ENCODE measurements at places on chromosomes 11 and 22.

DNA sequence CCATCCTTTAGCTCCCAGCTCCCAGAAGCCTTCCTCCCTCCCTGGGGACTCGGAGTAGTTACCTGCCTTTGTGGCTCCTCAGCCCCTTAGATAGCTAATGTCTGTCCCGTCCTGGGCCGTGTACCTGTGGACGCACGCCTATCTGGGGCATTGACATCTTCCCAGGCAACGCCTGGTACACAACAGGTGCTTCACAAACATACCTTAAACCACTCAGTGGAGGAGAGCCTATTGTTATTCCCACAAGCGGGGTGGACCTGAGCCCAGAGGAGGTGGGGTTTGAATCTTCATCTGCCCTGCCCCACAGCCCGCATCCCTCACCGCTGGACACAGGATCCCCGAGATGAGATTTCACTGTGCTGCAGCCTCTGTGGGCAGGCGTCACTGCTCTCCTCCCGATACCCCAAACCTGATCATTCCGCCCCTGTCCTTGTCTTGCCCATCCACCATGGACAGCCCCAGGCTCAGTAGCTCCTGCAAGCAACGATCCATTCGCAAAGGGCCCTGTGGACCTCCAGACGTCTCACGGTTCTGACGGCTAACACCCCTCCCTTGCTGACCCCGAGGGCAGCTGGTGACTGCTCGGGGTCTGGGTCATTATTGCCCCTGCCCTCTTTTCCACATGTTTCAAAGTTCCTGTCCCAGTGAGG lies 73.8 kb upstream of the SHISAL1 start:
- DNase-seq, result no peak

- DNase-seq, result no peak
Measured at GRCh38 chr22:28231441-28231840, 312.4 kb upstream of the PITPNB start.

GRCh38 chr11:70468256-70469195 lies 70.2 kb downstream of the CTTN start:
- no peak for DNase-seq

DNA sequence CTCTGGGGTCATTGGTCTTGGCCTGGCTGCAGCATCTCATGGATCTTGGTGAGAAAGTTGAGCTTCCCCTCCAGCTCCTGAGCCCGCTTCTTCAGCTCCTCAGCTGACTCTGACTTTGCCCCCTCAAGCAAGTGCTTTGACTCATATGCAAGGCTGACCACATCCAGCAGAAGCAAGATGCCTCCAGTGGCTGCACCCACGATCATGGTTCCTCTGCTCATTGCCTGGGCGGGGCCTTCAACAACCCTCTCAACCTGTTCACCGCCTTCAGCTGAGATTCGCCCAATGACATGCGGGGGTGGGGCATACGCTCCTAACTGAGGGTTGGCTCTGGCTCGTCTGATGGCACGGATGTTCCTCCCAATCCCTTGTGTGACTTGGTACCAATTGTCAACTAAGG lies 11.9 kb downstream of the APOL2 start:
- DNase-seq, result no peak

DNA sequence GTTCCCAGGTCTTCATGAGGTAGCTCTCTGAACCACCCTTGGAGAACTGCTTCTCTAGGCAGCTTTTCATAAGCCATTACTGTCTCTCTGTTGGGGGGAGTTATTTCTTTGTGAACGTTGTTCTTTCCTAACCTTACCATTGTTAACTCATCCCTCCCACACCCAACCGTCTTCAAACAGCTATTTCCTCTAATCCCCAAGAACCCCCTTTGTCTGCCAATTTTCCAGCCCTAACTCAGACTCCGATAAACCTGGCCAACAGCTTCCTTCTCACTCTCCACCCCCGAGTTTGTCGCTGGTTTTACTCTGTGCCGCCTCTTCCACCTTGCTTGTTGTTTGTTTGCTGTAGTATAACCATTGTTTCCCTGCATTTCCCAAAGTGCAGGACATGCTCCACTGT lies 131.5 kb downstream of the CCDC34 start:
- DNase-seq, result no peak

DNA sequence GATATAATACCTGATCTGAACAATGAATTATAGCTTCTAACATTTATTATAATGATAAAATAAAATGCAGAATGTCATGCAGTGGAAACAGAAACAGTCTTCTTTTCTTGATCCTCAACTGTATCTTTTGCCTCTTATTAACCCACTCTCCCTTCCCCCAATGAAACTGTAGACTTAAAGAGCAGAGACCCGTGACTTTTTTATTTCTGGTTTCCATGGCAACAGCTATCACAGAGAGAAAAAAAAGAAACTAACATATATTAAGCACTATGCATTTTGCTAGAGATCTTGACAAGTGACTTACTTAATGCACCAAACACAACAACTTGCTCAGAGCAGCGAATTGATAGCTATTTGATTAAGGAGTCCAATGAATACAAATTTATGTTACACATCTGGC lies 69.3 kb downstream of the RAB38 start:
- no peak for DNase-seq

DNA sequence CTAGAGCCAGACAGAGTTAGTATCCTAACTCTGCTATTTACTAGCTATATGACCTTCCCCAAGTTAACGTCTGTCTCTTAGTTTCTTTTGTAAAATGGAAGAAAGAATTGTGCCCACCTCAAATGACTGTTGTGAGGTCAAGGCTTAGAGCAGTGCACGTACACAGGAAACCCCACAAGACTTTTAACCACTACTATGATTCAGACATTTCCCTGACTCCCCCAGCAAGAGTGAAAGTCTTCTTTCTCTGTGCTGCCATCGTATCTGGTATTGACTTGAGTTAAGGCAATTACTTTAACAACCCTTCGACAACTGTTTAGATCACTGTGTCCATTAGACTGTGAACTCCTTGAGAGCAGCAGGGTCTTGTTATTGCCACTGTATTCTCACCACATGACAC lies 2.6 kb upstream of the OR52W1 start:
- no peak for DNase-seq

- DNase-seq, result no peak
Measured at GRCh38 chr11:71305041-71305440, 52.7 kb upstream of the SHANK2 start.

DNA sequence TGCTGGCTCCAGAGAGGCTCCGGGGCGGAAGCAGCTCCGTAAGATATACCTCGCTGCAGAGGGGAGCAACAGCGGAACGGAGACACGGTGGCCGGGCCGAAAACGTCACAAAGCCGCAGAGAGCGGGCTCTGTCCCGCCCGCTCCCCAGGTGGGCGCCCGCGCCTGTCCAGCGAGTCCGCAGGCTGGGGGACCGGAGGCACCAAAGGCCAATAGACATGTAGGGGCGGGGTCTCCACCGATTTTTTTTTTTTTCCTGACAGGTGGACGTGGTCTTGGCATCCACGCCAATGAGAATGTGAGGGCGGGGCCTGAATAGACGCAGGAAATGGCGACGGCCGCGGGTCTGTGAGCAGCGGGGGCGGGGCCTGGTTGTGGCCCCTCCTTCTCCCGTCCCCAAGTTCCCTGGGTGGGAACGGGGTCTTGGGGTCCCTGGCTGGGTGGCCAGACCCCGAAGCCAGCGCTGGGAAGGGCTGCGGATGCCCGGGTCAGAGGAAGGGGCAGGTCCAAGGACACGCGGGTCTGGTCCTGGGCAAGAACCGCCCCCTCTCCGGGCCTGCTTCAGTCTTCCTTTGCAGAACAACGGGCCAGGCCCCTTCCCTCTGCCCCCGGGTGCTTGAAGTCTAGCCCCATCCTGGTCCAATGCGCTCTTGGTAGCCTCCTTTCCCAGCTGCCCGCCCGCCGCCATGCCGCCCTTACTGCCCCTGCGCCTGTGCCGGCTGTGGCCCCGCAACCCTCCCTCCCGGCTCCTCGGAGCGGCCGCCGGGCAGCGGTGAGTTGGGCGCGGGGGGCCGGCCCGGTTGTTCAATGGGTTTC lies at the start of gene DNAJC4:
Gene DNAJC4, plus strand, starts transcription at position 378 of the 814 bp plus-strand sequence. Its CDS starts 307 bp downstream, at position 685.
- peak; percentile 83 for DNase-seq

DNA sequence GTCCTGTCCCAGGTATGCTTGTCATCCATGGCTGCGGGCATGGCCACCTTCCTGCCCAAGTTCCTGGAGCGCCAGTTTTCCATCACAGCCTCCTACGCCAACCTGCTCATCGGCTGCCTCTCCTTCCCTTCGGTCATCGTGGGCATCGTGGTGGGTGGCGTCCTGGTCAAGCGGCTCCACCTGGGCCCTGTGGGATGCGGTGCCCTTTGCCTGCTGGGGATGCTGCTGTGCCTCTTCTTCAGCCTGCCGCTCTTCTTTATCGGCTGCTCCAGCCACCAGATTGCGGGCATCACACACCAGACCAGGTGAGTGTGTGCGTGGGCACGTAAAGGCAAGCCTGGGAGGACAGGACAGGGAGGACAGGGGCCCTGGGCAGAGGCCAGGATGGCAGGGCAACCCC lies 42.4 kb downstream of the SLCO2B1 start:
- DNase-seq, result no peak

DNA sequence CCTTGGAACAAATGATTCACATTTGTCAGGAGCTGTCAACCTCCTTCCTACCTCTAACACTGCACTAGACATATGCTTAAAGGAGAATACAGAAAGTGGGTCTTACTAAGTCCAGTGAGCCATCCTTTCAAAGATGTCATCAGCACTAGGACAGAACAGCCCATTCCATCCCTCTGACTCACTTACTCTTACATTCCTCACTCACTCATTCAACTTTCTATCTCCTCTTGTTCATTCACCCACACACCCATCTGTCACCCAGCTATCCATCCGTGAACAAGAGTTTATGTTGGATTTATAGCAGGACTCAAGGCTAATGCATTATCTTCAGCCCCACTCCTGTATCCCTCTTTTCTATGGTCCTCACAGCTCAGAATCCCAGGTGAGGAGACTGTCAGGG lies 9.1 kb downstream of the INSC start:
- no peak for DNase-seq

- DNase-seq, result no peak
Measured at GRCh38 chr11:95306123-95306522, 75.1 kb upstream of the SESN3 start.

DNA sequence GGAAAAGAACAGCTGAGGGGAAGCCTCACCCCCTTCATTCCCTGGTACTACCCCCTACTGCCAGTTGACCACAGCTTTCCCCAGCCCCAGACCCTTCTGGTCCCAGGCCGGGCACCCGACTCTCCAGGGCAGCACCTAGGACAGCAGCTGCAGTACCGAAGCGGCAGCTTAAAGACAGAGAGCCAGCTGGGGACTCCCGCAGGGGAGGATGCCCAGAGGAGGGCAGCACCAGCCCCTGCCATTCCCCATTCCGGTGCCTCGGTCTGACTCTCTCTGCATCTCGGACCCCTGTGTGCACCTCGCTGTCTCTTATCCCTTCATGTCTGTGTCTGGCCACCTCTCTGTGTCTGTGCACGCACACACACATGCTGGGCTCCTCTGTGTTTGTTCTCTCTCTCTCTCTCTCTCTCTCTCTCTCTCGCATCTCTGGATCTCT lies 9.4 kb downstream of the IGSF9B start:
- DNase-seq, result peak; percentile 64

GRCh38 chr22:29202212-29203192 lies 3.2 kb upstream of the EMID1 start:
- DNase-seq, result peak; percentile 17

DNA sequence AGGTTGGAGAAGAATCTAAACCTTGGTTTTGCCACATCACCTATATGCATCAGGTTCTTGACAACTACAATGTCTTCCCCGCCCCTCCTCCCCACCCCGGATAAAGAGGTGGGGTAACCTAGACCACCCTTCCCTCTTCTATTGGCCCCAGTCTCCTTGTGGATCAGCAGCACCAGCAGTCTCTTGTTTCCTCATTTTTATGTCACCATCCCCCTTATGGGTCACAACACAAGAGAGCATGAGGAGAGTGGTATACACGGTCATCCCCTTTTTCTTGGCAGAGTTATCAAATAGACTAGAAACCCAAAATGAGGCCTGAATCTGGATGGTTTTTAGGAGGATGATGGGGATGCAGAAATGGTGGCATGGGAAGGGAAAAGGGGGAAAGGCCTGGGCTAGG lies 1.2 kb downstream of the MS4A4E start:
- no peak for DNase-seq

- DNase-seq, result no peak
Measured at GRCh38 chr11:30174265-30175020, 56.4 kb upstream of the FSHB start.

DNA sequence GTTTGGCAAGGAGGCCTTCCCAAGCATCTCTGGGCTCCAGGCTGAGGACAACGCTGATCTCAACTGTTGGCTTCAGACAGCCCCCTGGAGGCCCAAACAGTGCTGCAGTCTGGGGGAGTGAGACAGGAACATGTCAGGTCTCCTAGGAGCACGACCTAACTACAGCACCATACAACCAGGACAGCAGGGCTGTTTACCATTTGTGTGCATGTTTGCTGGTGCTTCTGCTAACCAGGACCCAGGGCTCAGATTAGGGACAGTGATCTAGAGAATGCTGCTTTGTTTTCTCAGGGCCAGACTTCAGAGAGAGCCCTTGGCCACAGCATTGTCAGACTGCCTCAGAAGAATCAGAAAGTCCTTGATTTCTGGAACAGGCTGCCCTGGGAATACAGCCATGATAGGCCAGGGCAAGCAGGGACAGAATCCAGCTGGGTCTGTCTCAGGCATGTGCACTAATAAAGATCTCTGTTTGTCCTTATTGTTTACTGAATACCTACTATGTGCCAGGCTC lies 126.5 kb downstream of the VPREB1 start:
- DNase-seq, result no peak

DNA sequence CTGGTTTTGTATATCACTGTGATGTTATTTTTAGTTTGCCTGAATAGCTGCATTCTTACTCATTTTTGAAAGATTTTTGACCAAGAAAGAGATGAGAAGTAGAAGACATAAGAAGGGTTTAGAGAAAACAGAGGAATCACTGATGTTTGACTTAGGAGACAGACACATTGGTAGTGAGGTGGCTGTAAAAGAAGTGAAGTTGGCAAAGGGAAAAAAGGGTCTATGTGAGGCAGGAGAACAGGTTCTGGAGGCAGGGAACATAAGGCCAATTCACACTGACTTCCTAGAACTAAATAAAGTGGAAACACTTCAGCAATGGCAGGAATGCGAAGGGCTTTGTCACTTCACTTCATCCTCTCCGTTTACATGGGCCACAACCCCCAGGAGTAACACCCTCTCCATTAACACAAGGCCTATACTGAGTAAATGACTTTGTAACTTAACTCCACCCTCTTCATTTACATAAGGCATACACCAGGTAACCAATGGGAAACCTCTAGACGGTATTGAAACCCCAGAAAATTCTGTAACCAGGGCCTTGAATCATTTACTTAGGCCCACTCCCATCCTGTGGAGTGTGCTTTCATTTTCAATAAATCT lies 36.5 kb downstream of the CTSC start:
- no peak for DNase-seq

GRCh38 chr11:134406264-134407185 lies 5.5 kb downstream of the B3GAT1 start:
- DNase-seq, result no peak

- no peak for DNase-seq
Measured at GRCh38 chr11:34278693-34279297, 79.0 kb downstream of the ABTB2 start.
